ENCODE measurements at places on chromosomes 6 and 20. TPM values are rescaled to one million over a fixed set of nuclear protein-coding genes. Genes with fewer than 3 reads are reported as not detected.

DNA sequence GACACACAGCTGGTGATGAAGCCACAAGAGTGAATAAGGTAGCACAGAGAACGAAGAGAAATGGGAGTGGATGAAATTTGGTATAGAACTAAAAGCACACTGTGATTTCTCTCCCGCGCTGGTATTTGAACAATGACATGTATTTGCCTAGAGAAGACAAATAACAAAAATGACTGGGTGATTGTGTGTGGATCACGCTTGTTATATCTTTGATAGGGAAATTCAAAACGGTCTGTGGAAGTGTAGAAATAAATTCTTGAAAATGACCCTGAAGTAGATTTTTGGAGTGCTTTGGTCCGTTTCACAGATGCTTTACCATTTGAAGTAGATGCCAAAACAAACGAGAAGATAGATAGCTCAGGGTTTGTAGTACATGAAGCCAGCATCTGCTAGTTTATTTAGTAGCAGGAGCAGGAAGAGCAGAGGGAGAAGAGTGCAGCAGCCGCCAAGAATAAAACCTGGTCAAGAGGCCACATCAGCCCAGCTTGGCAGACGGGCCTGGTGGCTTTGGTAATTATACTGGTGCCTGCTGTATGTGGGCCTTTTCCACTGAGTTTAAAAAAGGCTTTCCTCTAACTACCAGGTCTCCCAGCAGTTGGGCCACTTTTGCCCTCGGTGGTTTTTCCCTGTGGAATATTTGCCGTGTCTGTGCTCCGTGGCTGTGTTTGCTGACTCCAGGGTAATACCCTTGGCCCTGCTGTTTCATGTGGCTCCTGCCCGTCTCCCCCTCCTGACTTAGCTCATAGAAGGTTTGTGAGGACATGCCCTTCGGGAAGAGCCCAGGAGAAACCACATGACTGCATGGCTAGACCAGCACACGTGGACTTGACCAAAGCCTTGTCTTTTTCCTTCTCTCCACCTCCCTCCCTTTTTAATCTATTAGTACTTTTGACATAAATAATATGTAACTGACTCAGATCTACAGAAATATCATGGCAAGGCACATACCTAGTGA, 294.0 kb downstream of the SOX4 start:
- no peaks in the 10 kb centered on the region for H3K4me1 ChIP-seq
- no peak for DNase-seq
- no peak overlapping the region for H3K4me3 ChIP-seq
- no peak overlapping the region for H3K27ac ChIP-seq
- no peaks in the 10 kb centered on the region for H3K27me3 ChIP-seq

DNA sequence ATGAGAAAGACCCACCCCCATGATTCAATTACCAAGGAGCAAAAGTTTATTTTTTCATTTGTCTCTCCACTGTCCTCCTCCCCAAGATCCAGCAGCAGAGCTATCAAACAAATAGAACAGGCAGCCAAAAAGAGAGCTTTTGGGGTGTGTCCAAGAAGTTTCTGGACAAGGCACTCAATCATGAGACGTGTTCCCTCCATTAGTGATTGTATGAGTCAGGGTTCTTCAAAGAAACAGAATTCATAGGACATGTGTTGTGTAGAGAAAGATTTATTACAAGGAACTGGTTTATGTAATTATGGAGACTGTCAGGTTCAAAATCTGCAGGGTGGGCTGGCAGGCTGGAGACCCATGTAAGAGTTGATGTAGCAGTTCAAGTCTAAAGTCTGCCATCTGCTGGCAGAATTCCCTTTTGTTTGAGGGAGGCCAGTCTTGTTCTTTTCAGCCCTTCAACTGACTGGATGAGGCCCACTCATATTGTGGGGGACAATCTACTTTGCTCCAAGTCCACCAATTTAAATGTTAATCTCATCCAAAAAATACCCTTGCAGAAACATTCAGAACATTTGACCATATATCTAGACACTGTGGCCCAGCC, 248.1 kb upstream of the OPRM1 start:
- no peak for DNase-seq
- no peak overlapping the region for H3K27ac ChIP-seq
- no peak overlapping the region for H3K4me3 ChIP-seq
- no peaks in the 10 kb centered on the region for H3K27me3 ChIP-seq
- no peaks in the 10 kb centered on the region for H3K4me1 ChIP-seq
- no peaks in the 10 kb centered on the region for H3K36me3 ChIP-seq

DNA sequence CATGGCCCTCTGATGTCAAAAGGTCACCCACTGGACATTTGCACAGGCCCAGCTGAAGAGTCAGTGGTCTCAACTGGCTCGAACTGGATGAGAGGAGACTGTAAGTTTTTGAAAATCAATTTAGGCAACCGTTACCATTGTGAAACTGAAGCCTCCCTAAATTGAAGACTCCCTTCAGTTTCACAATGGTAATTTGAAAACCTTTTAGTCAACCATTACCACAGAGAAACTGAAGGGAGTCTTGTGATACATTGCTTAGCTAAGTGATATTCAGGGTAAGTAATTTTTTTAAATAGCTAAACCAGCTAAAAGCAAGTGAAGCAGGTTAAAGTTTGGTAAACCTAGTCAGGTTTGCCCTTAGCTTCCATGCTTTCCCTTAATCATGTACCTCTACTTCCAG, 197.3 kb upstream of the NT5E start:
- no peaks in the 10 kb centered on the region for H3K27me3 ChIP-seq
- no peak for DNase-seq

GRCh38 chr20:52083627-52084232, 107.8 kb downstream of the ZFP64 start:
- no peak overlapping the region for H3K4me3 ChIP-seq
- no peaks in the 10 kb centered on the region for H3K4me1 ChIP-seq
- peaks cover 3% of the 10 kb centered on the region for H3K36me3 ChIP-seq

- no peaks in the 10 kb centered on the region for H3K4me1 ChIP-seq
- H3K36me3 ChIP-seq, result no peaks in the 10 kb centered on the region
- no peak overlapping the region for H3K4me3 ChIP-seq
Observed at GRCh38 chr6:46274502-46274901, 103.7 kb upstream of the ENPP5 start.

DNA sequence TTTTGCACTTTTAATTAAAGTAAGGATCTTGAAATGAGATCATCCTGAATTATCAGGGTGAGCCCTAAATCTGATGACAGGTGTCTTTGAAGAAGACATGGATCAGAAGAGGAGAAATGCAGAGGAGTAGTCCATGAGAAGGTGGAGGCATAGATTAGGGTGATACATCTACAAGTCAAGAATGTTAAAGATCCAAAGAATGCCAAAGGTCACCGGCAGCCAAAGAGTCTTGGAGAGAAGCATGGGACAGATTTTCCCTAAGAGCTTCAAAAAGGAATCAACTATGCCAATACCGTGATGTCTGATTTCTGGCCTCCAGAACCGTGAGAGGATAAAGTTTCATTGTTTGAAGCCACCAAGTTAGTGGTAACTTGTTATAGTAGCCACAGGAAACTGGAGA, 59.0 kb upstream of the THEMIS start:
- H3K27me3 ChIP-seq, result no peaks in the 10 kb centered on the region
- no peaks in the 10 kb centered on the region for H3K4me1 ChIP-seq
- no peak overlapping the region for H3K4me3 ChIP-seq
- DNase-seq, result no peak
- H3K36me3 ChIP-seq, result no peaks in the 10 kb centered on the region

Gene OR2H1
- total RNA-seq, result not detected

Gene WFDC5
- not detected for total RNA-seq

Gene ULBP3
- total RNA-seq, result not detected
